Stimulated activated CD4-positive, alpha-beta T cell treated with anti-CD3 and anti-CD28 coated beads, Interleukin-4, amount 100 ng/mL, for 1 hour (primary cell): ENCODE measurements at places on chromosomes 2 and 18.

DNA sequence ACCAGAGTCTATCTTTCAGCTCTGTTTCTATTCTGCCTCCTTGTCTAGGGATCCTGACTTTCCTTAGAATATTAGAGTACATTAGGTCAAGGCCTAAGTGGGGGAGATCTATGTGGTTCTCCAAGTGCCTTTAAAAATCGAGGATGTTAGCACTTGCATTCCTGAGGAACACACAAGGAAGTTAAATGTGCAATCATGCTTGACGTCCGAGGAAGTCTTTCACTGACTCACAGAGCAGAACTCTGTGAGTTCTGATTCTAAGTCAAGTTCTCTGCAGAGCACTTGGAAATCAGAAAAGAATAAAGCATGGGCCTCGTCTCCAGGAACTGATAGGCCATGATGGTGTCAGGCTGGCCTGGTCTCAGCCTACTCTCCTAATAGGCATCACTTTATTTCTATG, 17.2 kb downstream of the FHOD3 start:
- DNase-seq: no peak

- no peak for DNase-seq
Observed at GRCh38 chr2:112493858-112494648, 12.1 kb downstream of the TTL start.

- no peak for DNase-seq
Observed at GRCh38 chr2:175372704-175373701, 191.5 kb upstream of the ATP5MC3 start.

DNA sequence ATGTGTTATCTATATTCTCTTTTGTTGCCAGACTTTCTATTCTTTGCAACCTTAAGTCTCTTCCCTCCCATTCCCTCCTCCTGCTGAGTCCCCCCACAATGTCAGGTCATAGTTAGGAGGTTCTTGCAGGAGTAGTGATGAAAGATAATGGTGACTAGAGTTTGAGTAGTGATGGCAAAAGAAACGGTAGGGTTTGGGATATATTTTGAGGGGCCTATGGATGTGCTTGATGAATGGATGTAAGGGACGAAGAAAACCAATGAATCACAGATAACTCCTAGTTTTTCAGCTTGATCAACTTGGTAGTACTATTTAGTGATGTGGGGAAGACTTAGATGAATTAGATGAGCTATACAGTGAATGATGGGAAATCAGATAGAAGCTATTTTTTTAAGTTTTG, 21.0 kb downstream of the EML4 start:
- DNase-seq: no peak

DNA sequence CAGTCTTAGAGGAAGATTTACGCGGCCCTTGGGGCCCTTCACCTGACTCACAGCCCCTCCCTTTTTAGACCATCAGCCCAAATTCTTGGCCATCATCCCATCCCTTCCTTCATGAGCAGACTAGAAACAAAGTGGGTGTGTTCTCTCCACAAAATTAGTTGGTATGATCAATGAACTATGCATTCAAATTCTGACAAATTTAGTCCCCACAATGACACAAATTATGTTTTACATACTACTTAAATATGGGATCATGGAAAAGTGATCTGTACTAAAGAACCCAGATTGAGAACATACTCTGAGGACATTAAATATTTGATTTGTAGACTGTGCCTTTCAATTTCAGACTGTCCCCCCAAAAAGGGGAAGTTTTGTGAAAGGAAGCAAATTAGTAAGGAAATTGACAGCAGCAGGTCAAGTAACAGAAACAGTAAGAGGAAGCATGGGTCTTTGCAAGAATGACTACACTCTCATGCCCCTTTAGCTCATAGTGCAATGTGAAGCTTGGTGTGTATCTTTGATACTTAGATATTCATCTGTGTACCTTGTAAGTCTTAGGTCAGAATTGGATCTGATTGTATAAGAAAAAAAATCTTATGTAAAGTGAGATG, 2.2 kb upstream of the MAPRE2 start:
- DNase-seq: no peak

- no peak for DNase-seq
Observed at GRCh38 chr2:44330801-44331200, 30.5 kb downstream of the PREPL start.

DNA sequence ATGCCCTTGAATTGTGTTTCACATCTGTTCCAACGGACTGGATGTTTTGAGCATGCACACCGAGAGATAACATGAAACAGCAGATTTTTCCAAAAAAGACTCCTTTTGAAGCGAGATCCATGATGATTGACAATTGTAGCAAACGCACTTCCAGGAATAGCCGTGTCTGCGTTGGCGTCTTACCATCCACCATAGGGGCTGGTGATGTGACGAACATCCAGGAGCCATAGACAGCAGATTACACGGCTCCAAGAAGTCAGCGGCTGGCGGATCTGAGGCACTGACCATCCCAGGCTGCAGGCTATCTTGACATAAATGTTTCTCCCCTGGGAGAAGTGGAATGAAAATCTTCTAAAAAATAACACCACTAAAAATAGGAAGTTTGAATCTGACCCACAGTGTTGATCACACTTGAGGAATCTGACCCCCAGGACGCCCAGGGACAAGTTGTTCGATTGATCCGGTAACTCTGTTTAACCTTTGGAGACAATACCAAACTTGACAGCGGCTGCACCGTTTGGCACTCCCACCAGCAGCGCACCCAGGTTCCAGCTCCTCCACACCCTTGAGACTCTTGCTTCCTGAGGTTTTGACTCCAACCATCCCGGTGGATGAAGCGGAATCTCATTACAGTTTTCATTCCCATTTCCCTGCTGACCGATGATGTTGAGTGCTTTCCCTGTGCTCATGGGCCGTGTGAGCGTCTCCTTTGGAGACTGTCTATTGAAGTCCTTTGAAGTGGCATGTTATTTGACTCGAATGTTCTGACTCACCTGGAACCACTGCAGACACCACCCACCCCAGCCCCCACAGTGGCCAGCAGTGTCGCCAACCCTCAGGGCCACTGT, 140.0 kb upstream of the GPC1 start:
- DNase-seq: no peak

- DNase-seq: no peak
Observed at GRCh38 chr2:181054843-181055242, 74.4 kb downstream of the UBE2E3 start.

DNA sequence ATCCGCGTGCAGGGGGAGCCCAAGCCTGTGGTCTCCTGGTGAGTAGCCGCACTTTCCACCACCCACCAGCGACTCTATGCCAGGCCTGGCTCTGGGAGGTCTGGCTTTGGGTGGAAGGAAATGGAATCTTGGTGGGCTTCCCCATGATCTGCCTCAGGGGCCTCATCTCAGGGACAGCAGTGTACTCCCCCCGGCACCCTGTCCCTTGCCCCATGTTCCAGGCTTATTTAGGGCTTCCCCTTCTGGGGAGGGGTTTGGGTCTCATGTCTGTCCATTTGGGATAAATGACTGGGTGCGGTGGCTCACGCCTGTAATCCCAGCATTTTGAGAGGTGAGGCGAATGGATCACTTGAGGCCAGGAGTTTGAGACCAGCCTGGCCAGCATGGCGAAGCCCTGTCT, 27.7 kb downstream of the SPEG start:
- no peak for DNase-seq

DNA sequence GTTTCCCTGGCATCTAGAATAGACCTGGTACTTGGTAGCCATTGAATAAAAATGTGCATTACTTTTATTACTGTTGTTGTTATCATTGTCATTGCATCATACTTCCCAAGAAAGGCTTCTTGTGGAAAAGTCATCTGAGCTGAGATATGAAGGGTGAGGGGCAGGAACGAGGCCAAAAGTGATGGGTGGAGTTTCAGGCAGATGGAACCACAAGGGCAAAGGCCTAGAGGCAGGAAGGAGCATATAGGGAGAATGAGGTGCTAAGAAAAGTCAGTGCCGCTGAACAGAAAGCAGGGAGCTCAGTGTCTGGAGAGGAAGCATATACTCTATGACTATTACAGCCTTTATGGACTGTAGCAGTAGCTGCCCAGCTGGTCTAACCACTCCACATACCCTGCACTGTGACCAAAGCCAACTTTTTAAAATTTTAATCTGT, 219.3 kb downstream of the SPP2 start:
- no peak for DNase-seq

GRCh38 chr18:67425672-67426071, 90.8 kb downstream of the DSEL start:
- DNase-seq: no peak

DNA sequence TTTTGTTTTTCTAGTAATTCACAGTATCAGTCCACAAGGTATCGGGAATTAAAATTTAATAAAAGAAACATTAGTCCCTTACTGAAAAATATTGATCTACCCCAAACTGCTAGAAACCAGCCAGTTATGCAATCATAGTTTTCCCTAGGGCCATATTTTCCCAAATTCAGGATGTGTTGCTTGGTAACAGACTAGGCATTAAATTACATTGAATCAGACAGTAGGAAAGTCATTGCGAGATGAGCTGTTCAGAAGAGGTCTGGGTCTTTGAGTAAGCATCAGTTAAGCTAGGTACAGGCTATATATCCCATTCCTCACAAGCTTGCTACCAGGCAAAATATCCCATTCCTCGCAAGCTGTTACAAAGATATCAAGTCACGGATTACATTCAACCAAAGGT, 123.0 kb upstream of the CCDC150 start:
- no peak for DNase-seq

- DNase-seq: no peak
Observed at GRCh38 chr2:73998451-73998850, 13.7 kb downstream of the TET3 start.

- no peak for DNase-seq
Observed at GRCh38 chr2:154696810-154697417, 1.6 kb upstream of the KCNJ3 start.

DNA sequence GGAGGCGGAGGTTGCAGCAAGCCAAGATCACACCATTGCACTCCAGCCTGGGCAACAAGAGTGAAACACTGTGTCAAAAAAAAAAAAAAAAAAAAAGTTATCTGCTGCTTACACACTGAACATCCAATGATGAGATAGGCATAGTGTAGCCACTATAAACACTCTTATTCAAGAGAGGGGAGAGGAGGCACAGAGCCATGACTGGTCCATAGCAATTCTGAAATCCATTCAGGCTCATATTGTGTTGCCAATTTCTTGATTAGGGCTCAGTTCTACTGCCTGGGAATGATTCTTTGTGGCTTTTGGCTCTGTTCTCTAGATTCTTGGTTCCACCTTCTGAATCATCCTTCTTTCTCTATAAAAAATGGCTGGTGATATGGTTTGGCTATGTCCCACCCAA, 136.1 kb downstream of the ZFP36L2 start:
- DNase-seq: no peak

GRCh38 chr18:13809531-13810255, 14.3 kb upstream of the MC5R start:
- DNase-seq: no peak

DNA sequence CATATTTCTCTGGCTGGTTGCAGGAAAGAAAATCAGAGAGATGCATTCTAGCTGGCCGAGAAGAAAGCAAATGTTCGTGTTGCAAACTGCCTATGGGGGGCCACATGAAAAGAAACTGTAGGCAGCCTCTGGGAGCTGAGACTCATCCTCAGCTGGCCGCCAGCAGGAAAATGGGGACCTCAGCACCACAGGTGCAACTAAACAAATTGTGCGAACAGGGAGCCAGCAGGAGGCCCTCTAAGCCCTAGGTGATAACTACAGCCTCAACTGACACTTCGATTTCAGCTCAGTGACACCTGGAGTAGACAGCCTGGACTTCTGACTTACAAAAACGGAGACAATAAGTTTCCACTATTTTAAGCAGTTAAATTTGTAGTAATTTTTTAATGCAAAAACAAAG, 107.3 kb downstream of the DTNB start:
- DNase-seq: no peak

GRCh38 chr2:128726911-128727310, 408.2 kb upstream of the HS6ST1 start:
- no peak for DNase-seq

DNA sequence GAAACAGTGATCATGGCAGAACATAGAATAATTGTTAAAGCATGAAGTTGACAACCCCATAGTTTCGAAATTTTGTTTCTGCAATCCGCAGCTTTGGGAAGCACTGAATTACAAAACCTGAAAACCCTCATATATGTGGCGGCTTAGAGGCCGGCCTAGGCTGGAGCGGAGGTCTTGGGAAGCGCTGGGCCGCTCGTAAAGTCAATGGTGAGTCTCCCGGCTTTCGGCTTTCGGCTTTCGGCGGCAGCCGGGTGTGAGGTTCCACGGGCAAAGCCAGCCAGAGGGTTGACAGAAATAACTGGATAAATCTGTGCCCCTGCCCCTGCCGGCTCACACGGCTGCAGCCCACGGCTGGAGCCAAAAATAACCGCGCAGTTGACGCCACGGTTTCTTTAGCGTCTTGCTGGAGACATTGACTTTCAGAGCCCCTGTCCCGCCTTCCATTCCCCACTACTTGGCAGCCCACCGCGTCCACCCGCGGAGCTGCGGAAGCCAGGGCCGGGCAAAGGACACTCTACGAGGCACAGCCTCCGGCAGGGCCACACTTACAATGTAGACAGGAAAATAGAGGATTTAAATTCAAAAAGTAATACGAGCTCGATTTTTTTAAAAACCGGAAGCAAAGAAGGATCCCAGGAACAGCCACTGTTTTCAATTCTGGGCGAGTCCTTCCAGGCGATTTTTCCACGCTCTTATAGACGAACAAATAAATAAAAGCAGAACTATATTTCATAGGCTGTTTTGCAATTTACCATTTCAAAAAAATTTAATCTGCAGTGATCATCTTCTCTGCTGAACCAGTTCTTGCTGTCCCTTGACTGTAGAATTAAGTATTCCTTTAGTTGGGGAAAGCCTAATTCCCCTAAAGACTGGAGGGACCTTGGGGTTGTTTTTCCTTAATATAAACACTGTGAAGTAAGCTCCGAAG, 28.3 kb upstream of the ATP6V1B1 start:
- DNase-seq: no peak
